ENCODE measurements at places on chromosomes 11 and 22.

DNA sequence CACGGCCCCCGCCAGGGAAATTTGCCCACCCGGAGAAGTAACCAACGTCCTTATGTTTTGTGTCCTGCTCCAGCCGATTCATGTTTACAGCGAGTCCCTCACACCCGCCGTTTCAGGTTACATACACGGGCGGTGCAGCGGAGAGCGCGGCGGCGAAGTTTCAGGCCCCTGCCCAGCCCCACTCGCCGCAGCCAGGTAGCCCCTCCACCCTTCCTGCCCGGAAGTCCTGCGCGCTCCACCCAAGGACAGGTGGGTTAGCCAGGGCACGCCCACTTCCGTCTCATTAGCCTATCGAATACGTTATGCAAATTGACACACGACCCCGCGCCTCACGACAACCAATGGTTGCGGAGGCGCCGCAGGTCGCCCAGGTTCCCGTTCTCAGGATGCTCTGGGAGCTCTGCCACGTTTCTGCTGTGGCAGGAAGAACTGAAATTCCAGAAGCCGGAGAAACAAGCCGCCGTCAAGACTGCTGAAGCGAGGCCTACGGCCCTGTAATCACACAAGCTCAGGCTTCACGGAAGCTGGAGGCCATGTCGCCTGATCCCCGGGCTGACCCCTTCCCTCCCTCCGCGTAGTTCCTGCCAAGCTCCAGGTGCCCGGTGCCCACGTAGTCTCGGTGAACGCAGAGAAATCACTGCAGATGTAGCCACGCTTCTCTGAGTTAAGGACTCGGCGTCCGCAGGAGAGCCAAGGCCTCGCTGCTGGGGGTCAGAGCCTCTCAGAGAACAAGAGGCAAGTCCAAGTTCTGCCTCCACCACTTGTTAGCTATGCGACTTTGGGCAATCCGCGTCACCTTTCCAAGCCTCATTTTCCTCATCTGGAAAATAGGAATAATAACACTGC, 22.4 kb upstream of the MYH9 start:
- no peak for DNase-seq

DNA sequence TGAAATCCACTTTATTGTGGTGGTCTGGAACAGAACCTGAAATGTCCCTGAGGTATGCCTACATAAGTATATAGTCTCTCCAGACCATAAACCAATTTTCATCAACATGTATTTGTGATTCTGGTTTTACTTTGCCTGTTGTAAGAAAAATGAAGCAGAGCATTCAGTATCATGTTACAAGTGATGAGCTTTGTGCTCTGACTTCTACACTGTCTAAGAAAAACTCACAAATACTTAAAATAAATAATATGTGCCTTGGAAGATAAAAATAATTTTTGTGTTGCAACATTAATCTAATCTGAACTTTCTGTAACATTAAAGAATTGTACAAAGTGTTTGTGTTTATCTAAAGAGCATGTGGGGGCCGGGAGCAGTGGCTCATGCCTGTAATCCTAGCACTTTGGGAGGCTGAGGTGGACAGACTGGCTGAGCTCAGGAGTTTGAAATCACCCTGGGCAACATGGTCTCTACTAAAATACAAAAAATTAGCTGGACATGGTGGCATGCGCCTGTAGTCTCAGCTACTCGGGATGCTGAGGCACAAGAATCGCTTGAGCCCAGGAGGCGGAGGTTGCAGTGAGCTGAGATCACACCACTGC, 219.5 kb downstream of the SOX6 start:
- DNase-seq: no peak

- no peak for DNase-seq
Measured at GRCh38 chr11:37688456-37688855, 1090.4 kb upstream of the RAG2 start.

- DNase-seq: no peak
Measured at GRCh38 chr11:119512369-119512768, 89.4 kb upstream of the THY1 start.

GRCh38 chr11:47278058-47278457, 8.1 kb downstream of the MADD start:
- DNase-seq: no peak

GRCh38 chr11:111577821-111578220, 24.4 kb upstream of the SIK2 start:
- no peak for DNase-seq

- DNase-seq: no peak
Measured at GRCh38 chr11:121253951-121254350, 38.6 kb upstream of the SC5D start.

GRCh38 chr11:43944761-43945311, 2.4 kb downstream of the C11orf96 start:
- no peak for DNase-seq

DNA sequence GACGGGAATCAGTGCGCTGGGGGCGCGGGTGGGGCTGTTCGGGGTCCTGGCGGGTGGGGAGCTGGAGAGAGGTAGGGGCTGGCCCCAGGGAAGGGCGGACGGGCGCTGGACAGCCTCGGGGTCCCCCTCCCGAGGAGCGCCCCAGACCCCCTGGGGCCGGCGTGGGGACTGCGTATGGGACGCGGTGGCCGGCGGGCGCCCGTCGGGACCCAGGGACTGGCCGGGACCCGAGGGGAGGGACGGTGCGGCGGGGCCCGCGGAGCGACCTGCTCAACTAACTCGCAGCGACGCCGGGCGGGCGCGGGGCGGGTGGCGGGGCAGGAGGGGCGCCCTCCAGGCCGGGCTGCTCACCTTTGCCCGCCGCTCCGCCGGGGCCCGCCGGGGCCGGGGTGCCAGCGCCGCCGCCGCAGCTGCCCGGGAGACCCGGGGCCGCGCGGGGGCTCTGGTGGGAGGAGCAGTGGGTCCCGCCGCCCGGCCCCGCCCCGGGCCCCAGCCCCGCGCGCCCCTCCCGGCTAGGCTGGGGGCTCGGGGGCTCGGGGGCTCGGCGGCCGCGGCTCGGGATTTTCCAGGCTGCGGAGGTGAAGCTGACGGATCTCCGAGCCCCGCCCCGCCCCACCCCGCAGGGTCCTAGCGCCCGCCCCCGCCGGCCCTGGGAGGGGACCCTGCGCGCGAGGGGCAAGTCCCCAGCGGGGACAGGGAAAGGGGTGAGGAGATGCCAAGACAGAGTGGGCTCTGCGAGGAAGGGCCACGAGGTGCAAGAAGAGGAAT, 12.3 kb downstream of the STARD10 start:
- DNase-seq: no peak

DNA sequence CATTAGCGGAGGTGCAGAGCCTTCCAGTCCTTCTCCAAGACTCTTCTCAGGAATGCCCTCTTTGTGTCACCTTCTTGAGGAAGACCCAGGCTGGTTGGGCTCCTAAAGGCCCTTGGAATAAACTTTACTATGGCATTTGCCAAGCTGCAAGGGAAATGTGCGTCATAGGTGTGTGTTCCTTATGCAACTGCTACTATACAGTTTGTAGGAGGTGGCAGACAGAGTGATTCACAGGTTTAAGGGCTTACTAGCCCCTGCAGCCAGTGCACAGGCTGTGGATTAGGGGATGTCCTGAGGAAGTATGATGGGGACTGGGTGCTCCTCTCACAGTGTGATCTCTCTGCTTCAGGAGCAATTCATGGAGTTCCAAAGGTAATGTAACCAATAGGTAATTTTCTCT, 74.6 kb downstream of the TENM4 start:
- DNase-seq: no peak

DNA sequence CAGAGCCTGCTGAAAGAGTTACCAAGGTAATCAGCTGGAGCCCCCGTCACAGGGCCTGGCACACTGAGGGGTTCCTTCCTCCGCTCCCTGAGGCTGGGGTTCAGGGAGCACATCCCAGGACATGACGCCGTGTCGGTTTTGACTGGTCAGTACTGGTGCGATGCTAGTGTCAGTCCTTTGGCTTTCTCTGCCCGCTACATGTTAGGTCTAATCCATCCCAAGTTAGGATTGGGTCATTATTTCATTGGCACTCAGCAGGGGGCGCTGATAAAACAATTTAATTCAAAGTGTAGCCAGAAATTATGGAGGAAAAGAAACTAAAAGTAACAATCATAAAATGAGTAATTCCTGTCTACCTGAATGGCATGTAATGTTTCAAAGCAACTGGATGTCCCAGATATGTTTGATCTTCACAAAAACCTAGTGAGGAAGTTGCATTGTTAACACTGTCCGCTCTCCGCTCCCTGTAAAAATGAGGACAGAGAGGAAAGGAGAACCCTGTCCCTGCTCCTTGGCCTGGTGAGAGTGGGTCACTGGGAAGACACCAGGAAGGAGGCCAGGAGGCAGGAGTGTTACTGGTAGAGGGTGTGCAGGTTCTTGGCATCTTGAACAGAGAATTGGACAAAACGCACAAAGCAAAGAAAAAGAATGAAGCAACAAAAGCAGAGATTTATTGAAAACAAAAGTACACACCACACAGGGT, 27.1 kb downstream of the TSKU start:
- DNase-seq: no peak

DNA sequence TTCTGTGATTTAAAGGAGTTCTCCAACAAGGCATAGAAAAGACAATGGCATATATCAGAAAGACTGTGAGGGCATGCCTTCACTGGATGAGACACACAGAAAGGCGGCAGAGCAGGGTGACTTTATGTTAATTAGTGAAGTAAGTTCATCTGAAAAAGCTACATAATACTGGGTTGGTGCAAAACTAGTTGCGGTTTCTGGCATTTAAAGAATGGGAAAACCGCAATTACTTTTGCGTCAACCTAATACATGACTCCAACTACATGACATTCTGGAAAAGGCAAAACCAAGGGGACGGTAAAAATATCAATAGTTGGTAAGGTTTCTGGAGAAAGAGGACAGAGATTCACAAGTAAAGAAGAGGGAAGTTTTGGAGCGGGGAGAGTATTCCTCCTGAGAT, 5.1 kb downstream of the RFPL1 start:
- no peak for DNase-seq

DNA sequence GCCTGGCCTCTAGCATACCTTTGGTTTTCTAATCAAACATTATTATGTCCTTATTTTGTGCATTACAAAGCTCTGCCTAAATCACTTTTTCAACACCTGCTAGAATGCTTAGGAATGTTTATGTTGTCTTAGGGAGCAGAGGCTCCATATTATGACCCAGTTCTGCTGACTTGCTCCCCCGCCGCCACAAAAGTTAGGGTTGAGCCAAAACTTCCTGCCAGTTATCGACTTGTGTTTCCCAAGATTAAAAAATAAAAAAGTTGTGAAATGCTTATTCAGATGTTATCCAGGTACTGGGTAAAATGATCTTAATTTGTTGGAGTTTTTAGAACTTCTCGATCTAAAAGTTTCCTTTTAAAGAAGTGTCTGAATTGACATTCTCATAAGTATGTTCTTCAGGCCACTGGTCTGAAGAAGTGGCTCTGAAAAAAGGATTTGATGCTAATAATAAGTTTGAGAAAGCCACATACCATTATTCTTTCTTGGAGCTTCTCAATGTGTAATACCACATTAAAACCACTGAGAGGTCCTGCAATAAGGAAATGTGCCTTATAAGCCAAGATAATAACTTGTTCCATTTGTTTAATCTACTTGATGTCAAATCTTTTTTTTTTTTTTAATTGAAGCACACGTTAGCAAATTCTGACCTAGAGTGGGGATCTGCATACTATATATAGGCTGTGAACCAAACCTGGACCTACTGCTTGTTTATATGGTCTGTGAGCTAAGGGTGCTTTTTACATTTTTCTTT, 2.2 kb downstream of the RNF185 start:
- DNase-seq: no peak

DNA sequence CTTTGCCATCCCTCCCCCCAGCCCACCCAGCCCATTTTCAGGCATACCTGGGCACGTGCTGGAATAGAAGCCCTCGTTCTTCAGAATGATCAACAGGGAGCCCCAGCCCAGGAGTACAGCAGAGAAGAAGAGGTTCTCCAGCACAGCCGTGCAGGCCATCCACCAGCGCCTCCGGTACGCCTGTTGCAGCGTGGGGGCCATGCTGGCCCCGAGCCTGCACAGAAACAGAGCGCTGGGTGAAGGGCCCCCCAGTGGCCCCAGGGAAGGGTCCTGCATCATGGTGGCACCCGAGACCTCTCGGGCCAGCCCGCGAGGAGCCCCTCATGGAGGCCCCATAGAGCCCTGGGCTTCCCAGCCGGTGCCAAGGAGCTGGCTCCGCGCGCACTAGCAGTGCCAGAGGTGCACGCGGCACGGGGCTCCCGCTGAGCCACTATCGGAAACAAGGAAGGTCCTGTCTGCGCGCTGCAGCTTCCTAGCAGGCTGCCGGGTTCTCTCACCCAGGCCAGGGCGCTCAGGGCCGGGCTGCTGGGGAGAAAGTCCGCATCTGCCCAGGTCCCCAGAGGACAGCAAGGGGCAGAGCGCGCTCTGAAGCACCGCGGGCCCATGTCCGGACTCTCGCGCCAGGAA, 1.5 kb downstream of the SLC43A1 start:
- no peak for DNase-seq

DNA sequence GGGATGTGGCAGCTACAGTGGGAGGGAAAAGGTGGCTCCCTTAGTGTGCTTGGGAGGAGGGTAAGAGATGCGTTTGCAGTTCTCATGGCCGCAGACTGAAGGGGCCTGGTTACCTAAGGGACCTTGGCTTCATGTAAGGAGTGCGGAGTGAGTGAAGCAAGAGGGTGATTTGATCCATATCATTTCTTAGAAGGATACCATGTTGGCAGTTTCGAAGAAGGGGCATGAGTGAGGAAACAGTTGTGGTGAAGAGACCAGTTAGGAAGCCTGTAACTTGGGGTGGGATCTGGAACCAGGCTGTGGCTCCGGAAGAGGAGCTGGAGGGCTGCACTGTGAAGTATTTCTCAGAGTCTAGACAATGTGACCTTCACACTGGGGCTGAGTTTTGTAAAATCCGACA, 45.0 kb downstream of the ST3GAL4 start:
- DNase-seq: no peak

Measured in AG09309 (cell line).